ENCODE measurements at places on chromosomes 2 and 18.

GRCh38 chr2:24147364-24147763 is 24.1 kb downstream of the FAM228B start:
- H3K4me3 ChIP-seq = no peak overlapping the region
- DNase-seq = no peak
- H3K4me1 ChIP-seq = no peaks in the 10 kb centered on the region
- no peak overlapping the region for H3K27ac ChIP-seq

- H3K4me3 ChIP-seq = no peak overlapping the region
- no peaks in the 10 kb centered on the region for H3K4me1 ChIP-seq
- DNase-seq = no peak
- H3K27ac ChIP-seq = no peak overlapping the region
- H3K36me3 ChIP-seq = no peaks in the 10 kb centered on the region
Observed at GRCh38 chr2:65782996-65783650, 350.7 kb upstream of the SPRED2 start.

DNA sequence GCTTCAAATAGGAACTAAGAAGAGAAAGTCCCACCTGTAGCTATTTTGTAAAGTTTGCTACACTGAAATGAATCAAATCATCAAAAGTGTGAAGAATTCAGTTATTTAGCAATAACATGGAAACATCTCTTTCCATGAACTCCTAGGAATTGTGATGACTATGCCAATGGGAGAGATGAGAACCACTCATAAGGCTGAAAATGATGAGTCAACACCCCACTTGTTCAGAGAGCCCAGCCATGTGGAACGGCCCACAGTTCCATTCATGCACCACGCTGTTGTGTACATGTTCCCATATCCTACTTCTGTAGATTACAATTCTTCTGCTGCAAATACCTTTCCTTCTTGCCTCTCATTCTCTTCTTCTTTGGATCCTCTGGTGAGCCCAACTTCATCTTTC is 645.5 kb upstream of the ID2 start:
- no peaks in the 10 kb centered on the region for H3K36me3 ChIP-seq
- H3K4me3 ChIP-seq = no peak overlapping the region
- no peaks in the 10 kb centered on the region for H3K4me1 ChIP-seq
- H3K27ac ChIP-seq = no peak overlapping the region
- no peaks in the 10 kb centered on the region for H3K27me3 ChIP-seq
- DNase-seq = no peak

GRCh38 chr18:6835345-6835744 is 105.8 kb downstream of the ARHGAP28 start:
- H3K36me3 ChIP-seq = no peaks in the 10 kb centered on the region
- no peaks in the 10 kb centered on the region for H3K4me1 ChIP-seq
- no peak for DNase-seq
- no peak overlapping the region for H3K27ac ChIP-seq

DNA sequence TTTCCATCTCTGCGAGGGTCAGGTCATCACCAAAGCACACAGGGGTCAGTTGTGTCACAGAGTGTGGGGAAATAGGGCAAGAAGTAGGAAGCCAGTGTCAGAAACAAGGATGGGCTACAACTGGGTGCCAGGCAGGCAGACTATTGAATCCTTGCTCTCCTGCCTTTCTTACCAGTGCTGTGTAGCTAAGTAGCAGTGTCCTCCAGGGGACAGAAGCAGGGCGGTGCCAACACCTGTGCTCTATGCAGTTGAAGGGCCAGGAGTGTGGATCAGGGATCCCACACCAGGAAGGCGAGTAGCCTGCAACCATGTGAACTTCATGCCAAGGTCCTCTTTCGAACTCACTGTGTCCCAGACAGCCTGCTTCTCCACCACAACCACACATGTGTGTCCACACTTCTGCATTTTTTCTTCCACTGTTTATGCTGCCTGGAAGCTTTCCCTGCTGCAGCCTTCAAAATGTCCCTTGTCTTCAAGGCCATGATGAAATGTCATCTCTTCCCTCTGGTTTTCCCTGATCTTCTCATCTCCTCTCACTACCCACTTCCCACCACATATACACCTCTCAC is 25.4 kb upstream of the REG3G start:
- H3K4me1 ChIP-seq = no peaks in the 10 kb centered on the region
- H3K4me3 ChIP-seq = no peak overlapping the region
- no peaks in the 10 kb centered on the region for H3K27me3 ChIP-seq
- no peak overlapping the region for H3K27ac ChIP-seq
